ENCODE measurements at places on chromosomes 1 and 21.

DNA sequence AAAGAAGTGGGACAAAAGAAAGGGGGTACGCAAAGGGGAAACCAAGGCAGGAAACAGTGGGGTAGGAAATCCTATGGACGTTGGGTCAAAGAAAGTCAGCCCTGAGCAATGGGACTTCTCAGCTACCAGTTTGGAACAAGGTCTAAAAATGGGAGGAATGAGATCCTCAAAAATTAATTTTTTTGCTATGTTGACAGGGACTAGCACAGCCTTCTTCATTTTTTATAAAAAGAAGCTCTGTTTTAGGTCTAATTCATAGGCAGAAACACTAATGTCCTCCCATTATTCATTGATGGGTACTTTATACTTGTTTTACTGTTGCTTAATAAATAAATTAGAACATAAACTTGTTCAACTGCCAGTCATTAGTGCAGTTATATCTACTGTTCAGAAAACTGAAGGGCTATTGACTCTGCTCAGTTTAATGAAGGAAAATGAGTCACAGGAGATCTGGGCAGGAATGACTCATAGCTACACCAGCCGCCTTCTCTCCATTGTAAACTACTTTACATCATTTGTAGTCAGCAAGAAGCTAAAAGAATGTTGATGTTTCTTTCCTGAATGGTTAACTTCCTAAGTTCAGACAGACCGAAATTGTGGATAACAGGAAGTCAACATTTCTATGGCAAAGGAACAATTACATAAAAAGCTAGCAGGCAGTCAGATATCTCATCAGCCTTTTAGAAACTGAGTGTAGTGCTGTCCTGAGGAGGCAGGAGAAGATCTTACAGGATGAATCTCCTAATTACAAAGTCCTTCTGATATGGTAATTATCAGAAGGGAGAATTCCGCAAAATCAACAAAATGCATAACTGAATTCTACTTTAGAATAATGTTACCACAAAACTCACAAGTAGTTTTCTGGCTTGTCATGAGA lies 356.4 kb upstream of the PKN2 start:
- no peak for DNase-seq

DNA sequence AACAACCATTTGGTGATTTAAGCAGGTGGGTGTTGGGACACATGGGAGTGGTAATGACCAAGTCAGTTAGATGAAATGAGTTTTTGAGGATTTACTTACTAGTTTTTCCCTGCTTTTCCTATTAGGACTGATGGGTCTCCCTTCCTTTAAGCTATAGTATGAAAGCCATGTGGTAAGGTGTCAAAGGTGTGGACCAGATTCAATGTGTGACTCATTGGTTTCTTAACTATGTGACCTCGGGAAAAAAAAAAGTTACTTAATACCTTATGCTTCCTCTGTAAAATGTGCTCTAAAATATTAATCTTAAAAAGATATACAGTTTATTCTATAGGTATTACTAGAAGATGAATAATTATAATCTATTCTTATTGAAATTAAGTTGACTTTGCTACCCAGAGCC lies 93.7 kb downstream of the DUSP10 start:
- DNase-seq: no peak

GRCh38 chr1:23601135-23601967 lies 42.0 kb upstream of the ID3 start:
- DNase-seq: no peak

- DNase-seq: no peak
These were observed 129.8 kb upstream of the PRDX6 start for GRCh38 chr1:173347282-173347818.

DNA sequence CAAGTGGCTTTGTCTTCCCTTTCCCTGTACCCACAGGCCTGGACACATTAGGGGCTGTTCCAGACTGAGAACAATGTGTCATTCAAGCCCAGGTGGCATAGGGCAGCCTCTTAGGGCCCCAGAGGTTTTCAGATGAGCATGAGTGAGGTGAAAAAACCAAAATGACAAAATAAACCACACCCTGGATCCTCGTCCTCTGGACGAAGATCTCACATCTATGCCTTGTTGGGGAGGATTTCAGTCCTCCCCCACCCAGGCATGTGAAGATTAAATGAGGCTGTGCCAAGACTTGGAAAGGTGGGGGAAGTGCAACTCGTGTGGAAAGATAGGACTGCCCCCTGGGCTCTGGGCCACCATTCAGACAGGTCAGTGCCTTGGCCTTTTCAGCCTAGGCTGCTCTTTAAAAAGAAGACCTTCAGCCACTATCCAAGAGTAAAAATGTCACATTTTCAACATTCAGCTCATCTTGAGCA lies 32.8 kb upstream of the IL19 start:
- no peak for DNase-seq

DNA sequence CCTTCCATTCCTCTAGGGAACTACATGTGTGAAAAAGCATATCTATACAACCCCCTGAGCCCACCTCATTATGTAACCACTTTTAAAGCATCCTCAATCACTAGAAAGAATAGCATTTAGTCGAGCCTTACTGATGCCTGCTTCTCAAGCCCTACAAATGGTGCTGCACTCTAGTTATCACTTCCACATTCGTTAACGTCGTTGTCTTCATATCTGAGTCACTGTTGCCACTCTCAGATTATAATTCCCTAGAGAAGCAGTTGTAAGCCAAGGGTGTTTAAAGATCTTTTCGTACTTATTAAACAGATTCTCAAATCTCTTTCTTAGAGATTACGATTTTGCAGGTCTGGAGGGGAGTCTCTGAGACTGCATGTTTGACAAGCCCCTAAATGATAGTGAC lies 16.5 kb downstream of the ATP1B1 start:
- DNase-seq: no peak

Measured in stimulated activated CD4-positive, alpha-beta T cell treated with anti-CD3 and anti-CD28 coated beads, Interleukin-15, amount 100 ng/mL, for 1 hour (primary cell).